ENCODE measurements at places on chromosomes 4 and X. TPM values are rescaled to one million over a fixed set of nuclear protein-coding genes. Genes with fewer than 3 reads are reported as not detected.

- no peak for DNase-seq
Observed at GRCh38 chr4:173502282-173502681, 27.7 kb downstream of the HAND2 start.

Gene CFI
- total RNA-seq: 115 TPM

DNA sequence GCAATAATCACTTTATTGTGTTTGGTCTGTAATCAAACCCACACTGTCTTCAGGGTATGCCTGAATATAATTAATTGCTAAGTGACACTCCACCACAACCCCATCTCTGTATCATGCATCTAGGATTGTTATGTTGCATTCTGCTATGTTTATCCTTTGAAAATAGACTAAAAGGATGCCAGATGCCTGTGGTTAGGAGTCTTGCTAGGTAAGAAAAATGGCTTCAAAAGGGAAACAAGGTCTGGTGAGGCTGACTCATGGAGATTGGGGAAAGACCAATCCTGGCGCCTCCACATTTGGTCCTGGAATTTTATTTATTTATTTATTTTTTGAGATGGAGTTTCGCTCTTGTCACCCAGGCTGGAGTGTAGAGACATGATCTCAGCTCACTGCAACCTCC, 360.5 kb upstream of the SLC7A11 start:
- no peak for DNase-seq

Gene RXFP1
- total RNA-seq: 2.7 TPM

- no peak for DNase-seq
Observed at GRCh38 chr4:112888622-112889021, 160.8 kb upstream of the ANK2 start.

DNA sequence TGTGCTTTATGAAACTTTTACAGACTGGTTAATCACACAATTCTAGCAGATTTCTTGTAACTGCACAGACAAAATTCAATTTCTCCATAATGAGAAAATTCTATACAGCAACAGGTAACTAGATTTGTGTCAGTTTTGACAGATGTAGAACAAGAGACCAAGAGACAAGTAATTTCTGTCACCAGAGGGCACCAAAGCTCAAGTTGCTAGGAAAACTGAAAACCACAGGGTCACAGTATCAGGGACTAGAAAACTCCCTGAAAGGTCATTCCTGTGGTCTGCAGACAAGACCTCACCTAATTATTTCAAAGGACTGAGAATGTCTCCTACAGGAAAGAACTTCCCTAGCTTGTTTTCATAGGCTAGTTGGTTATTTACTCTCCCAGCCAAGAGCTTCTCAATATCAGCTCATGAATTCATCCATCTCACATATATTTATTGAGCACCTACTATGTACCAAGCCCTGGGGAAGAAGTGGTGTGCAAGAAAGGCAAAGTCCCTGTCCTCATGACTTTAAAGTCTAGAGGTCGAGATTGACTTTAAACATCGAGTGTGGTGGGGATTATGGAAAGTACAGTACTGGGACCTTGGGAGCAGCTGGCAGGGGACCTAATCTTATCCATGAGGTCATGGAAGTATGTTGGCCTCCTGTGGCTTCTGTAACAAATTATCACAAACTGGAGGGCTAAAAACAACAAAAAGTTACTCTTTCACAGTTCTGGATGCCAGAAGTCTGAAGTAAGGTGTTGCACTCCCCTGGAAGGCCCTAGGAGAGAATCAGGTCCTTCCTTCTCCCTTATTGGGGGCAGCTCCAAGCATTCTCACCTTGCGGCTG, 47.8 kb upstream of the SETD7 start:
- peak; percentile 62 for DNase-seq

Gene CLIC2
- total RNA-seq: 66.4 TPM

GRCh38 chr4:1752284-1753041, 31.1 kb downstream of the TACC3 start:
- no peak for DNase-seq

All from left lung (tissue), 14 donors.